ENCODE measurements at places on chromosomes 7 and 10.

DNA sequence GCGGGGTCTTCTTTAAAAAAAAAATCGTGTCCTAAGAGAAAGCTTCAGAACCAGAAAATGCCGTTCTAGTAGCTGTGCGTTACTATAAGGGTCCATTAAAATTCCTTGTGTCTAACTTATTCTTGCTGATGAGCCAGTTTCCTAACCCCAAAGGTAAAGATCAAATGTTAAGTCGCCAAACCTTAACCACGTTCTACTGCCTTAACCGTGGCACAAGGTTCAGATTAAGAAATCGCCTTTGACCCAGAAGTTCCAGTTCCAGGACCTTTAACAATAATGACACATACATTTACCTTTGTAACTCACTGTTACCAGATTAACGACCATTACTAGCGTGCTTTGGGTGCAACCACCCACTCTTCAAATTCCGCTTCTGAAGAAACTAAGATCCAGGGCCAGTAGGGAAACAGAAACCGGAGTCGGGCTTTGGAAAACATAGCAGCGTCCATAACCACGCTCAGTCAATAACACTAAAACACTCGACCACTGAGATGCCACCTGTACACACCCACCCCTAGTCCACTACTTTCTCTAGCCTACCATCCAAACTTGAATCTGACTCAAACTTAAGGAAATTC, 620 bp downstream of the BET1 start:
- DNase-seq, result peak; percentile 44

DNA sequence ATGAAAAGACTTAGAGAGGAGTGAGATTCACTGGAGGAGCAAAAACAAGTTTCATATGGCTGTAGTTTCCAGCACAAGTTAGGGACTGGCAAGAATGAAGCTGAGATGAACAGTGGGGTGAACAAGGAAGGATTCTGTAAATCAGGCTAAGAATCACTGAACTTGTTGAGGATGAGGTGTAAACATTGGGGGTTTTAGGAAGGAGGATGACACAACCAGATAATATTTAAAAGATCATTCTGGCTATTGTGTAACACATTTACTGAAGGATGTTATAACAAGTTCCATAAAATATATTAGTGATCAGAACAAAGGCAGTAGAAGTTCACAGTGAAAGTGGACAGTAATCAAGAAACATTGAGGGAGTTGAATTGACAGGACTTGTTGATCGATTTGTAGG, 68.9 kb downstream of the CD36 start:
- peak; percentile 22 for DNase-seq

DNA sequence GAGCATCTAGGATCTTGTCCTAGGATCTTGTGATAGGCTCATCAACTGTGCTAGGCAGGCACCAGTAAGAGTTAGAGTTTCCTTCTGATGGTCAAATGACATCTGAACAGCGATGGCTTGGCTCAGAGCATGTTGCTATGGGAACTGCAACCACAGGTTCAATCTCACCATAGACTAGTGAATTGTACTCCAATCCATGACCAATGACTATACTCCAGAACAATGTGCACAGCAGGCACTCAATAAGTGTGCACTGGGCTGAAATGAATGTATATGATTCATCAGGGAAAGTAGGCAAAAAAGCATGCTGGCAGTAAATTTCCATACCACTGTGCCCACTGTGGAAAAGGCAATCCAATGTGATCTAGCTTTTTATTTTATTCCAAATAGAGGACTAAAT, 163.6 kb upstream of the HPS1 start:
- no peak for DNase-seq

- DNase-seq, result no peak
Observed at GRCh38 chr7:830069-830468, 2.2 kb upstream of the SUN1 start.

GRCh38 chr10:35056133-35056532, 34.0 kb downstream of the CUL2 start:
- no peak for DNase-seq

- DNase-seq, result no peak
Observed at GRCh38 chr10:98388101-98388655, 26.8 kb downstream of the PYROXD2 start.

DNA sequence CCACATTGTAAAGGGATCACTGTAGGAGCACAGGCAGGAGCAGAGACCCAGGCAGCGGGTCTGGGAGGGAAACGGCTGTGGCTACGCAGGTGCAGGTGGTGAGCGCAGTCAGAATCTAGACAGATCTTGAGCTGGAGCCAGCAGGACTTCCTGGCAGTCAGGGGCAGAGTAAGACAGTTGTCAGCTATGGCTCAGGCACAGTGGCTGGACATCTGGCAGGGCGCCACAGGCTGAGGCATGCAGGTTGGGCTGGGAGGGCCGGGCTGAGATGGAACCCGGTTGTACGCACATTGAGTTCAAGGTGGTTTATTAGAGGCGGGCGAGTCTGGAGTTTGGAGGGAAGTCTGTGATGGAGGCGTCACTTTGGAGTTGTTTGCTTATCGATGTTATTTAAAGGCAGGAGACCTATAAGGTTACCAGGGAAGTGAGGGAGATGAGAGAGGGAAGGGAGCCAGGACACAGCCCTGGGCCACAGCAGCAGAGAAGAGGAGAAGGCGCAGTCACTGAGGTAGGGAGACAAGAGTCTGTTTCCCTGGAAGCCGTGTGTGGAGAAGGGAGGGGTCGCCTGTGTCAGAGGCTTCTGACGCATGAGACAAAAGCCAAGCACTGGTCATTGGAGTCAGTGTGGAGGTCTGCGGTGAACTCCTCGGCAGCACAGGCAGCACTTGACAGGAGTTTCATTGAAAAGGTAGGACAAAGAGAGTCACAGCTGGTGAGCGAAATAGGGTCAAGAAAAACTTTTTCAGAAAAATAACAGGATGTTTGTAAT, 73.8 kb downstream of the LANCL2 start:
- DNase-seq, result no peak

- no peak for DNase-seq
Observed at GRCh38 chr10:49367600-49367999, 28.3 kb downstream of the DRGX start.

DNA sequence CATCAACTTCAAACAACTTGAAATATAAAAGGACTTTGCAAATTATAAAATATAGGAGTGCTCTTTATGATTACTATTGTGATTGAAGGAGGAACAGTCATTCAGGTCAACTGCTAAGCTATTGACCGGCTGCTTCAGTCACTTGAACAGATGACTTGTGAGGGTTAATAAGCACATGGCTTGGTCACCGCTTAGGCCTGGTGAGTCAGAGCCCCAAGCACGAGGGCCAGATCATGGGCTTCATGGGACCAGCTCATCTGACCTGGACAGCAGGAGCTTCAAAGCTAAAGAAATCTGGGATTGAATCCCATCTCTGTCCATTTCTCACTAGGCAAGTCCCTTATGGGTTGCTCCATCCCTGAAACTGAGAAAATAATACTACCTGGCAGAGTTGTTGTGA, 60.4 kb upstream of the ADO start:
- DNase-seq, result peak; percentile 22

DNA sequence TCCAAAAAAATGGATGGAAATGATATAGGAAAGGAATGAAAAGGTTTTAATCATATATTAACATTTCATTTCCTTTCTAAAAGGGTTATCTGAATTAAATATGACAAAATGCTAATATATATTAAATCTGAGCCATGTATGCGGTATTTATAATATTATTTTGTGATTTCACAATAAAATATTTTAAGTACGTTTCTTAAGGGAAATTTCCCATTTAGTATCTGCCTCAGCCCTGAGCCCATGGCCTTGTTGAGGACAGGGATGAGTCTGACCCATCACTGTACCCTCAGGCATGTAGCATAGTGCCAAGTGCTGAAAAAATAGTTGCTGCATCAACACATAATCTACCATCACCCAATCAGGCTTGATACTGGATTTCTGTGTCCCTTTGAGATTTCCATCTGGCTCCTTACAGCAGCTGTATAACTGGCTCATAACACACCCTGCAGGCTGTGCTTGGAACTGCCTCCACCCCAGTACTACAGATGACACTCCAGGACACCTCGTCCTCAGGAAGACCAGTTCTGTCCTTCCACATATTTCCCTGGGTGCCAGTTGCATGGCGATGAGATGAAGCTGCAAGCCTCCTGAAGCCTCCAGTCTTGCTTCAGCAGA, 59.4 kb upstream of the ASAH2 start:
- peak; percentile 17 for DNase-seq

GRCh38 chr10:19178675-19179074, 130.1 kb downstream of the MALRD1 start:
- DNase-seq, result no peak

GRCh38 chr10:126583552-126584200, 86.8 kb downstream of the C10orf90 start:
- DNase-seq, result no peak

DNA sequence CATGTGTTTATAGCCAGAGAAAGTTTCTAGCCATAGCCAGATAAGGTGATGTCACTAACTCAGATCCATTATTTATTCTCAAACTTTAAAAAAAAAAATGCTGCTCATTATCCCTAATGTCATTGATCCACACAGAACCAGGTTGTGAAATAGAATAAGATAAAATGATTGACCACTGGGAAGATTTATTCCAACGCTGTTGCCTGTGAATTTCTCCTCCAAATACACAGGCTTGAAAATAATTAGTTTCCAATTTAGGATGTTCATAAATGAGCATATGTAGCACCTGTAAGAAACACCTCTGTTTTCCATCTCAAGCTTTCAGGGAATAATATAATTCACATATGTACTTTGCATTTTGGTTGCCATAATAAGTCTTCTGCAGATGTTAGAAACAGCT, 283.1 kb upstream of the DKK1 start:
- no peak for DNase-seq

DNA sequence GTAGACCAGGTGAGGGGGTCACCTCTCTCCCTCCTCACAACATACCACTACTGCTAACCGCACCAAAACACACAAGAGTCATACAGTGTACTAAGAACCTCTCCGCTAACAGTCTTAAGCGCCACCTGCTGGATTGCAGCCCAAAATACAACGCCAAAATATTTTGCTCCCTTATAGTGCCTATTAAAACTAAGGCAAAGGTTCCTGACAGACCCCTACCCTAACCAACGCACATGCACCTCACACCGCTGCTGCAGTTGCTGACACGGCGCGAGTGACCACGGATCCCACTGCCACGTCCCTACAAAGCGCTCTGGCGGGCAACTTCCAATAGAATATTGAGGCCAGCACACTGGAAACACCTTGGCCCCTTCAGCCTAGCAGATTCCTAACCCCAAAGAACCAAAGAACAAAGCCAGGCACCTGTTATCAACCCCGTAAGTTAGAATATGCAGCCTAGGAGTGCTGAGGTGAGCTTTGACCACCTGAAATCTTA, 563.6 kb upstream of the SEMA3D start:
- DNase-seq, result peak; percentile 68

DNA sequence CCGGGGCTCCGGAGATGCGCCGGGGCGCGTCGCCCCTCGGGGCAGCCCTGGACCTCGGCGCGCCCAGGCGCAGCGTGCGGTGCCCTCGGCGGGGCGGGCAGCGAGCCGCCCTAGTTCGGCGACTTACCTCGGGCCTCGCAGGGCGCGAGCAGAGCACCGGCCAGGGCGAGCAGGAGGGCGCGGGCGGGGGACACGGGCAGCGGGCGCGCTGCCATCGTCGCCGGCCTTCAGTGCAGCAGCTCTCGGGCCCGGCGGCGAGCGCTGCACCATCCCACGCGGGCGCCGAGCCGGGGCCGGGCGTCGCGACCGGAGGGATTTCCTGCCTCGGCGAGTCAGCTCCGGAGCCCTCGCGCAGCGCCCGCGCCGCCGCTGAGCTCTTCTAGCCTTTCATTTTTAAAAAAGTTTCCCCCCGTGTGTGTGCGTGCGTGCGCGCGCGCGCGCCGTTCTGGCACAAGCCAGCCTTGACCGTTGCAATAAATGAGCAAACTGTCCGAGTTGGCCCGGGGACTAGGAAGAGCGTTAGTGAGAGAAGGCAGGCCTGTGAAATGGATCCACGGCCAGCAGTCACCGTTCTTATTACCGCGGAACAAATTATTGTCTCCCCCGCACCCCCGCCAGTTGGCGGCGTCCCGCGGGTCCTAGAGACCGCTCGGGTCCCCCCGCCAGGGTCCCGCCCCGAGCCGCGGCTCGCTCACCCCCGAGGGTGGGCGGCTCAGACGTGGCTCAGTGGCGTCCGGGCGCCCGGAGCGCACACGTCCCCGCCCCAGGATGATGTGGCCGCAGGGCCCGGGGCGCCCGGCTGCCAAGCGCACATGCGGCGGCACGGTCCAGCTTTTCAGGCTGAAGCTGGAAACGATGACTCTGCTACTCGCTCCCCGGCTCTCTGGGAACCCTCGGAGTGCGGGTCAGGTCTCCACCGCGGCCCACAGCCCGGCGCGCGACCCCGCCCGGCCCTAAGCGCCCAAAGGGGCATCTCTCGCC, at the start of gene ADAM12:
Gene ADAM12, minus strand, starts transcription at position 547 of the 981 bp plus-strand sequence. Its CDS starts 332 bp downstream, at position 215.
- peak; percentile 74 for DNase-seq

- DNase-seq, result no peak
Observed at GRCh38 chr7:48381571-48381970, 210.3 kb downstream of the ABCA13 start.

DNA sequence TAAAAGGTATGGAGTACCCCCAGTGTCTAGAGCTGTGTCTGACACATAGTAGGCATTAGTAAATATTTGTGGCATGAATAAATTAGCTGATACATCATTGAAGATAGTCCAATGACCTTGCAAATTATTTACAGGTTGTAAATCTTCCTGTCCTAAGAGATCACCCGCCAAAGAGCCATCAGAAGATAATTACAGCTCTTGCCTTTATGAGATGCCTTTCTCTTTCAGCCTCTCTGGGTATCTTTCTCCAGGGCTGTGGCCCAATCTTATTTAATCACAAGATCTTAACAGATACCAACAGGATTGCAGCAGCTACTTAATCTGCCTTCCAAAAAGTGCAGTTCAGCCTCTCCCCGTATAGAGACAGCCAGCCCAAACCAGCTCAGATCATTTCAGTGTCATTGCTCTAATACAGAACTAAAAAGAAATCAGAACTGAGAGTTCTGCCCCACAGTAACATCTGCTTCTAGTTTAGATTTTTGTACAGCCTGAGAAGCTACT, 41.5 kb downstream of the MYOF start:
- DNase-seq, result peak; percentile 60

DNA sequence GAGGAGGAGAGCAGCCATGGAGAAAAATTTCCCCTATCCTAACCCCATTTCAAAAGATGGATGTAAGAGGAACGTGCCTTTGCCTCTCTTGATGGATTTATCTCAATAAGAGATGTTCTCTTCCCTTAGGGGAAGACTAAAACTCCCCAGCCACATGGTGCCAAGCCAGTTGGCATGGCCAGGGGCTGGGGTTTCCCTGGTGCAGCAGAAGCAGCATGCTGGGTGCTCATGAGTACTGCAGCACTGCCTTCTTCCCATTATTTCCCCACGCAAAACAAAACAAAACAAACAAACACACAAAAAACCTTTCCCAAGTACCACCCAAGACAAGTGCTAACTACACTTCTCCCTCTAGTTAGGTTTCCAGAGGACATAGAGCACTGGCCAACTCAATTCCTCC, 97.2 kb downstream of the DOCK4 start:
- DNase-seq, result no peak

DNA sequence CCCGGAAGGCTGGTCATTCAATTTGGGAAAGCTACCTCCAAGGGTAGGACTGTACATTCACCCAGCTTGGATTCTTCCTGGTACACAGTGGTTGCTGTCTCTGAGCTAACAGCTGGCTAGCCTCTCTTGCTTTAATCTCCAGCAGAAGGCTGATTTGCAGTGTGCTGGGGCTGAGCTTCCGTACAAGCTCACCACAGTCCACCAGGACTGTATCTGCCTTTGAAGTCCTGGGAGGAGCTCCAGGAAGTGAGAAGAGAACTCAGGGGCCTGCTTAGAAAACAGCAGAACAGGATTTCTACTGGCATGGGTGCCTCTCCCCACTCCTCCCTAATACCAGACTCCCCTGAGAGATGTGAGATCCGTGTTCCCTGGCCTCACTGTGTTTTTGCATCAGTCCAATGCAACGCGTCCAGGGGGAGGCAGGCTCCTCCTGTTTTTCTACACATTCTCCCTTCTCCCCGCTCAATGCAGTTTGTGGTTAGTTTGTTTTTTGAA, 6.6 kb downstream of the AFAP1L2 start:
- peak; percentile 69 for DNase-seq
